ENCODE measurements at places on chromosomes 3 and 15.

- DNase-seq: no peak
These were observed 78.3 kb downstream of the EEFSEC start for GRCh38 chr3:128231606-128232005.

- no peak for DNase-seq
These were observed 22.9 kb downstream of the MRAS start for GRCh38 chr3:138371070-138371965.

DNA sequence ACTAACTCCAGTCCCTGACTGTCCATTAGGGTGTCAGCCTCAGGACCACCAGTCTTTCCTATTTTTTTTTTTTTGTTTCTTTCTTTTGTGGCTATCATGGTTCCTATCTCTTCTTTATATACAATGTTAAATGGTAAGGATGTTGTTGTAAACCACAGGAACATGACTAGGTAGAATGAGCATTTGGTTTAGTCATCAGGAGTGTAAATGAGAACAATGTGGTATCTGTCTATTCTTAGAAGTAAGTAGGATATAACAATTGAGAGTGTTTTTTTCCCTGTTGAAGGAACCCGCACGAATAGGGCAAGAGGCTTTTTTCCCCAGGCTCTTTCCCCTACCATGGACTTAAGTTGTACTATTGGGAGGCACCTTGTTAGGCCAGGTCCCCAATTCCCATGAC is 880.3 kb upstream of the GBE1 start:
- DNase-seq: no peak

DNA sequence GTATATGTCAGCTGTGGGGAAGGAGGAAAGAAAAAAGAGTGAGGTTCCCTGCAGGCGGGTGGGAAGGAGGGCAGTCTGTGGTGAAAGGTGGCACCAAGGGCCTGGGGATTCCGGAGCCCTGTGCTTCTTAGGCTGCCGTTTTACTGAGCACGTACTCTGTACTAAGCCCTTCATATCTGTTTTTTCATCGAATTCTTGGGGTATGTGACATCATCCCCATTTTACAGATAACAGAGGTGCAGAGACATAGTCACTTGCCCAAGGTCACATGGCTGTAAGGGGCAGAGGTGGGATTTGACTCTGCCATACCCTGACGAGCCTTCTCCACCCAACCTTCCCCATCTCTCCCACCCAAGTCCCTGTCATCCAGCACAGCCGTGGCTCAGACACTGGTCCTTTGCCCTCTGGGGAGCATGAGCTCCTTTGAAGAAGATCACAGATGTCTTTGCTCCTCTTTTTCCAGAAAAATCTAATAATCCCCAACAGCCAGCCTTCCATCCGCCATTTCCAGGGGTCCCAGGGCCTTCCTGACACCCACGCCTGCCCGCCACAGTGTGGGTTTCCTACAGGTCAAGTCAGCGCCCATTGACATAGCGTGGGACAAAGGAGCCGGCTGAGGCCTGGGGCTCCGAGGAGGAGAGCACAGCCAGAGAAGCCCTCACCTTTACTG is 24.2 kb downstream of the CYP11A1 start:
- no peak for DNase-seq

DNA sequence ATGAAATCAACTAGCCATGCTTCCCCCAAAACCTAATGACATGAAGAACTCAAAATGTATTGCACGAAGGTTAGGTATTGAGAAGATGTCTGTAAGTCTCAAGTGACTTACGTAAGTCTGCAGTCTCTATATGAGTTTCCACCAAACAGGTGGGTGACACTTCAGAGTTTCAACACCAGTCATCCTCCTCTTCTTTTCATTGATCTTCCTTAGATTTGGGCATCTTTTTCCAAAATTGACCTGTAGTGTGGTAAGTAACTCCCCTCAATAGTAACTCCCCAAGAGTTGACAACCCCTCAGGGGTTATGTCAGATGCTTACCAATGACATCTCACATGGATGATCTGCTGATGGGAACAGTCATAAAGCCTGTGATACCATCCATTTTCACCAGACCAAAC is 46.1 kb downstream of the GPR176 start:
- DNase-seq: no peak

DNA sequence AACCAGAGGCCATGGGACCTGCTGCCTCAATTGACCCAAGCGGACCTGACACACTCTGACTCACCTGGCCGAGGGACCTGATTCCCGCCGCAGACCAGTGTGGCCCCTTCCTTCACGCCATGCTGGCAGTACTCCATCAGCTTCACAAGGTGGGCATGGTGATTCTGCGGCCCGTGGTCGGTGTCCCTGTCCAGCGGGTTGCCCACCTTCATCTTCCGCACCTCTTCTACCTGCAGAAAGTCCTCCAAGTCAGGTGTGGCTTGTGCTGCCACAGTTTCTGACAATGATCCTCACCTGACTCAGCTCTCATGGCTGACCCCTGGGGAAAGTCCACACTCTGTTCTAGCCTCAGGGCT is 25.9 kb upstream of the SLC41A3 start:
- no peak for DNase-seq

DNA sequence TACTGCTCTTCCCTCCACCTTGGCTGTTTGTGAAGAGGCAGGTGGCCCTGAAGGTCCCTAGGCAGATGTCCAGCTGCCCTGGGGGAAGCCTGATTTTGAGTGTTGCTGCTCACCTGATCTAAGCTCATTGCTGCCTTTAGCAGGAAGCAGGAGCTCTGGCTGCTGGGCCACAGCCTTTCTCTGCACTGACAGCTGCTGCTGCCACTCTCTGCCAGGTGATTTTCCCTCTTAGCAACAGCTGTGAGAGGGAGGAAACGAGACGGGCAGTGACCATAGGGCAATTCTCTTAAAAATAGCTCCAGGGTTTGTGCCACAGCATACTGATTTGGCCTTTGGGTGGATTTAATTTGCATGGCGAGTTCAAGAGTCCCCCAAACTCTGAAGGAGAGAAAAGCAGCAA is 415.8 kb upstream of the SEMA6D start:
- peak; percentile 62 for DNase-seq

DNA sequence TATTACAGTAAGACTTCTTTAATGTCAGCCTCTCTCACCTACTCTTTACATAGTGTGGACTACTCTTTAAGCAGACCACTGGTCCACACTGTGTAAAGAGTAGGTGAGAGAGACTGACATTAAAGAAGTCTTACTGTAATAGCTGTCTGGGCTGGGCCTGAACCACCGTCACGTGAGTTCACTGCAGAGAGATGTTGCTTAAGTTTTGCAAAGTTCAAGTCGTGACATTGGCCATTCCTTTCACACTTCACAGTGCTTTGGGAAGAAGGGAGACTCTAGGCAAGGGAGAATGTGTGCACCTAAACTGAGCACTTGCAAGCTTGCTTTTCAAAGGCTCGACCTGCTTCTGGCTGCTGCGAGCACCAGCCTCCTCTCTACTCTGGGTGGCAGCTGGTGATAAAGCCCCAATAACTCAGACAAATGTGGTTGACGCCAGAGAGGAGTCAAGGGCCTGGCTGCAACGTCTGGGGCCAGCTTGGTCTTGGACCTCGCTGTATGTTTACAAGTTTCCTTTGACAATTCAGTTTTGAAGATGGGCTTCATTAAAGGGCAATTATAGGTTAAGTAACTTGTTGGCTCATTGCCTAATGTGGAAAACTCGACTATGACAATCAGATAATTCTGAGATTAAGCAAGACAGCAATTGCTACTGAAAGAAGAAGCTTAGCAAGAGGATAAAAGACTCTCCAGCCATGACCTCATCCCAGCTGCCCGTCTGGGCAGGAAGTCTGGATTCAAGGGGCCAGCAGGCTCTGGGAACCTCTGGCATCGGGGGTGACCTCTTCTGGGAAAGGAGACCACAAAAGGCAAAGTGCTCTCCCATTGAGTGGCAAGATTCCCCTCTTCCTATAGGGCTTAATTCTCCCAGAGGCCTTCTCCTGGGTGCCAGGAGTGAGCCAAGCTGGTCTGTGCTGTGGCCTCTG is 242.1 kb upstream of the TLE3 start:
- no peak for DNase-seq

DNA sequence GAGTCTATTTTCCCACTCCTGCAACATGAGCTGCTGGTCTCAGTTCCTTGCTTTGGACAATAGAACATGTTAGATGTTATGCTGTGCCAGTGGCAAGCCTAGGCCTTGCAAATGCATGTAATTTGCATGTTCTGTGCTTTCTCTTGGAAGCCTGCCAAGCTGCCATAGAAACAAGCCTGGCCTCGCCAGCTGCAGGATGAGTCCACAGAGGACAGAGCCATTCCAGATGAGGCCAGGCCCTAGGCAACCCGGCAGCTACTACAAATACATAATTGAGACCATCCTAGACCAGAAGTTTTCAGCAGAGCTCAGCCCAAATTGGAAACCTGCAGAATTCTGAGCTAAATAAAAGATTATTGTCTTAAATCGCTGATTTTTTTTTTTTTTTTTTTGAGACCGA is 39.6 kb downstream of the TRIM69 start:
- no peak for DNase-seq
